ENCODE measurements at places on chromosomes 4 and X.

DNA sequence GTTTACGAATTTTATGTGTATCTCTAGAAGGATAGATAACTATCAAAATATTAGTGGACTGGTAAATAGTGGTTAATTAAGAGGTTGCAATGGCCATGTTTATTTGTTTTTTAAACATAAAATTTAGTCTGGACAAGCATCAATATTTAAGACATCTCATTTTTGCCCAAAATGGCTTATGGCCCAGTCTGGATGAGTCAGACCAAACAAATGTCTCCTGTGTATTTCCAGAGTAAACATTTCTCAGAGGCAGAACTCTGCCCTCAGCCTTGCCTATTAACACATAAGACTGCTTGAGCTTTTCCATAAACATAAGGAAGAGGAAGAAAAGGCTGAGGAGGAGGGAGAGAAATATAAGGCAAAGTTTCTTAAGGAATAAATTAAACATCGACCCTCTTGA is 277.1 kb upstream of the DIAPH2 start:
- no peak for DNase-seq

DNA sequence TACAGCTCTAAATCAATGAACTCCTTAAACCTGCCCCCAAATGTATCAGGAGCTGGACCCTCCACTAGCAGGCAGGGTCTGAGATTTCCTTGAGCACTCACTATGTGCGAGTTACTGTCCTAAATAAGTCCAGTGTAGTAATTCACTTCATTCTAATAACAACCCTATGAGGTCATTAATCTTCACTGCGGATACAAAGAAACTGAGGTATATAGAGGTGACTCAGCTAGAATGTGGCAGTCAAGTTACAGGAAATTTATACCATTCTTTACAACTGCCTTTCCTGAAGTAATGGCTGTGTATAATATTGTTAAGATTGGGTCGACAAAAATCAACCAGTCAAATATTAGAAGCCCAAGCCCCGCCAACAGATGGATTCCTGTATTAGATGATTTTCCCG is 473.9 kb upstream of the FTHL17 start:
- DNase-seq, result no peak

- DNase-seq, result no peak
Measured at GRCh38 chrX:100830547-100830946, 10.4 kb downstream of the CSTF2 start.

DNA sequence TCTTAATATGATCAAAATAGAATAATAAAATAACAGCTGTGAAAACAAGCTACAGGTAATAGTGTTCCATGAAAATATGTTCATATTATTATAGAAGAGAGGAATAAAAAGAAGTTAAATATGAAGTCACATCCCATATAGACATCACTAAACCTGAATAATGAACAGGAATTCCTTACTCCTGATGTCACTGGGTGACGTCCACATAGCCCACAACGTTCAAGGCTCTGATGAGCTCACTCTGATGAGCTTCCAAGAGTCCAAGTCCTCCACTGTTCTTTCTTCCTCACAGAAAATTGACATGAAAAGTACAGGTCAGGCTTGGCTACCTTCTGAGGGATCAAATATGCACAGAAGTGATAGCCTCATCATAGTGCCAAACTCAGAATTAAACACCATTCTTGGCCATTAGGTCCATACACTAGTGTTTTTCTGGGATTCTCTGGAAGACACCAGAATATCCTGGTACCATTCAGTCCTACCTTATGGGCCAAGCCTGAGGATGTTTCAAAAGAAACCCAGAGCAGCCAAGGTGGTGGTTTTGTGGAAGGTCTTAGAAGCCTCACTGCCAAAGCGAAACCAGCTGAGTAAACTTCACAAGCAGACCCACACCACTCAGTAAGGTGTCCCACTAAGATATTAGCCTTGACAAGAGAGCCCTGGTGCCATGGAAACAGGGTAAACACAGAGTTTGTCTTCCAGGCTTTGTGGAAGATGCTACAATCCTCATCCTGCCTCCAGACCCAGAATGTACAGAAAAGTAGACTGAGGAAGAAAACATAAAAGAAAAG is 138.4 kb upstream of the HHIP start:
- no peak for DNase-seq

DNA sequence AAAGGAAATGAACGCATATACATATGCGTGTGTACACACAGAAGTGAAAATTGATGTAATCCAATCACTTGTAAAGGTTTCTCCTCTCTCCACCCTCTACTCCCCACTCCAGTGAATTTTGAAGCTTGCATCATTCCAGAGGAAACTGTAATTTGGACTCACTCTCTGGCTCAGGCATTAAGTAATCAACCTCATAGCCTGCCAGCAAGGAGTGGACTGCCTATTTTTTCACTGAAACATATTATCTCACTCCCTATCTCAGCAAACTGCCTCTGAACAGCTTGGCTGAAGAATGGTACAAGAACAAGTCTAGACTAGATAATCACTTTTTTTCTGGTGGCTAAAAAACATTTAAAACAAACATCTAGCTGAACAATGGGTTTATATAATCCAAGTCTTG is 124.2 kb downstream of the C4orf51 start:
- DNase-seq, result no peak

DNA sequence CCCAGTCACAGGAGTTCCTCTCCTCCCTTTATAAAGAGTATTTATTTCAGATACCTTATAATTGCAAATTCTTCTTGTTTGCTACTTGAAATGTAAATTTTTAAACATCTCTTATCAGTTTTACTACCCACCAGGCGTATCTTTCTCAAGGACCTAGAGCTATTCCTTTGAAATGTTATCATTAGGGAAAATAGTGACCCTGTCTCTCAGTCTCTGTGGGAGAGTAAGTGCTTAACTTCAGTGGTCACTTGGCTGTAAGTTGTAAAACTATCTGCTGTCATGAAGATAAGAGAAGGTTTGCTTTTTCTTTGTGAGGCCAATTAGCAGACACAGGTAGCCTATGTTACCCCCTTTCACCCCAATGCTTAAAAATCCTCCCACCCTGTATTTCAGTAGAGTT is 241.6 kb downstream of the TACR3 start:
- DNase-seq, result no peak

DNA sequence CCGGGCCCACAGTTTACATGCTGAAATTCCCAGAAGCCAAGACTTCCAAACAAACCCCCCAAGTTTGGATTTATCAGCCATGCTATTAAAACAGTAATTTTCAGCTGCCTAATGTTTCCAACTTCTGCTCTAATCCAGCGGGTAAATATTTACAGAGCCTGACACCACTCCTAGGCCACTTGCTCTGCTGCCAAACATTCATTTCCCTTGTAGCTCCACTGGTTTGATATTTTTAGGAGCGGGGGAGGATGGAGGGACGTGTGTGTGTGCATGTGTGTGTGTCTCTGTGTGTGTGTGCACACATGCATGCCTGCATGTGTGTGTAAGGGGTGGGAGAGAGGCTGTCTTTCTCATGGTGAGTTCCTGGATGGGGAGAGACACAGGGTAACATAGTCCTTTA is 115.7 kb upstream of the PJA1 start:
- no peak for DNase-seq

GRCh38 chrX:78326401-78326800 is 1.0 kb downstream of the CYSLTR1 start:
- no peak for DNase-seq

GRCh38 chr4:180811556-180811955 is 1431.6 kb upstream of the TENM3 start:
- DNase-seq, result no peak

- DNase-seq, result no peak
Measured at GRCh38 chr4:172794307-172794703, 374.3 kb upstream of the GALNT7 start.

DNA sequence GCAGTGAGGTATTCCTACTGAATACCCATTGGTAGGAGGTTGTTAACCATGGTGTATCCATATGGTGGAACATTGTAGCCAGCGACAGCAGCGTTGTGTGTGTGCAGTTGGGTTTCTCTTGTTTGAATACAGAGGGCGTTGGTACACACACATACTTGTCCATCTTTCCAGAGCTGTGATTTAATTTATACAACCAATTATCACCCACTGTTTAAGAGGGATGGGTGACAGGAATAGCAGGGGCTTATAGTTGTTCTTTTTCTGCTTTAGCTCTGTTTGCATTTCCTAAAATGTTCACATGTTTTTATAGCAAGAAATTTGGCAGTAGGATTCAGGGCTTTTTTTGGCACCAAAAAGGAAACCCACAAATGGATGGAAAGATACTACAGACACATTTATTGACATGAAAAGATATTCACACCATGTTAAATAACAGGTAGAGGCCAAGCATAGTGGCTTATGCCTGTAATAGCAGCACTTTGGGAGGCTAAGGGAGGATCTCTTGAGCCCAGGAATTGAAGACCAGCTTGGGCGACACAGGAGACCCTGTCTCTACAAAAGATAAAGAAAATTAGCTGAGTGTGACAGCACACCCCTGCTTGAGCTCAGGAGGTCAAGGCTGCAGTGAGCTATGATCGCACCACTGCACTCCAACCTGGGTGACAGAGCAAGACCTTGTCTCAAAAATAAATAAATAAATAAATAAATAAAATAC is 60.6 kb downstream of the TNIP2 start:
- DNase-seq, result no peak

DNA sequence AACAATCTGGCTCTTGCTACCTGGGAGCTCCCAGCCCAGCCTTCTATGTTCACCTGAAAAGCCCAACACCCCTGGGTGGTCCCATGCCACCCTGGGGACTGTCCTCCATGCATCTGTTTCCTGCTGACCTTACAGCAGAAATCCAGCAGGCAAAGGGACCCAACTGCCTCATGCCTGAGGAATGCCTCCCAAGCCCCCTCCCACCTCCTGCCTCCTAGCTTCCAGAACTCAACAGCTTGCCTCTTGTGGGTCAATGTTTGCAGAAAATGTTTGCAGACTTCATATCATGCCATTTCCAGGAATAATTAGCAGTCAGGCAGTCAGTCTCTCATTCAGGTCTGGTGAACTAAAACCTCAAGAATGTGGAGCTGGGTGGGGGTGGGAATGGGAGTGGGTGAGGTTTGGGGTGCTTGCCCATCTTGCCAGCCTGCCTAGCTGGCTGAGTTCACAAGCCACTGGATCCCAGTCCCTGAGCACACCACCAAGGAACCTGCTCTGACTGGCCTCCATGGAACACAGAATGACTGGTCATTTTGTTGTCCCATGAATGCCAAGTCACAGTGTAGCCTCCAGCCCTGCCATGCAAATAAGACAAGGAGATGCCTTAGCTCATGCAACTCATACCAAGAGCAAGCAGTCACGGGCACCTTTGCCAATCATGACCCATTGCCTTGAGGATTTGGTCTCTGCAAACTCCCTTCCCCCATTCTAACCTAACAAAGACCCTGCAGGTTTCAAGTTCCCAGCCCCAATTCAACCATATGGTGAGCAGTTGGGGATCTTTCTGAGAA is 12.1 kb upstream of the PLAC1 start:
- no peak for DNase-seq
